Calu3 (cell line): ENCODE measurements at places on chromosomes 13 and 19. TPM values are rescaled to one million over a fixed set of nuclear protein-coding genes. Genes with fewer than 3 reads are reported as not detected.

DNA sequence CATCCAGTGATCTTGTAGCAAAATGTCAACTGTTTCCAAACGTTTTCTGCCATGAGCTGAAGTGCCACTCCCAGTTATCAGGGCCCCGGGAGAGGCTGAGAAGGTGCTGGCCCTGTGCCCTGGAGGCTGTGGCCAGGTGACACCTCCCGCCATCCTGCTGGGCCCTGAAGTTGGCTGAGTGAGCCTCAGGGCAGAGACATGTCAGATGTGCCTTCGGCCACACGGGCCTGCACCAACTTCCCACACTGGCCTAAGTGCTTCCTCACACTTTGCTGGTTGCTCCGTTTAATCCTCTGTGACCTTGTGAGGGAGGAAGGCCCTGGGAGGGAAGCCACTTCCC lies 4.8 kb downstream of the ADPRHL1 start:
- DNase-seq: peak; percentile 3
- peaks cover 6% of the 10 kb centered on the region for H3K4me1 ChIP-seq
- H3K36me3 ChIP-seq: peaks cover 10% of the 10 kb centered on the region
- H3K27ac ChIP-seq: peak overlapping the region; percentile 50
- H3K27me3 ChIP-seq: no peaks in the 10 kb centered on the region
- peak overlapping the region; percentile 64 for H3K4me3 ChIP-seq

DNA sequence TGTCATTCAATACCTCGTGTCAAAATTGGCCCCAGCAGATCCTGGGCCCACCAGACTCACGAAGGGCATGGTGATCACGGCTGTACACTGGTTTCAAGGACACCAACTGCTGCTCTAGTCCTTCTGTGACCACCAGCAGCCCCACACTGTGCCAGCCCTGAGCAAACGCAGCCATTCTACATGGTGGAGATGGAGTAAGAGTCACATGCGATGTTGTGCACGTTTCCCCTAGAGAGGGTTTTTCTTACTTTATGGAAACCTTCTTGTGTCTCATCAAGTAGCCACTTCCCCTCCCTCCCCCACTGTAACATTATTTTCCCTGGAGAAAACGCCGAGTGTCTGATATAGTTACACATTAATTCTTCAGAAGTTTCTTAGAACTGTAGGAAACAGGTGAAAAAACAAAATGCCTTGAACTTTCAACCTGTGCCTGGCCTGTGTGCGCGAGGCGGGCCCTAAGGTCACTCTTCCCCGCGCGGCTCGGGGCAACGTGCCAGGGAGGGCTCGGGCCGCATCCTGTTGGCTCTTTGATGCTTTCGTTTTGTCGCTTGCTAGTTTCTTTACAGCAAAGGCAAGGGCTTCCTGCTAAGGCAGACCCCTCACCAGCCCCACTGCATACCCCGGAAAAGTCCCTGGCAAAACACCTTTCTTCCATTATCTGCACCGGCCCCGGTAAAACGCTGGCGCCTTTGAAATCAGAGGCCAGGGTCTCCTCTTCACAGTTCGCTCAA lies 44.6 kb downstream of the GGACT start:
- H3K36me3 ChIP-seq: no peaks in the 10 kb centered on the region
- no peaks in the 10 kb centered on the region for H3K4me1 ChIP-seq
- no peak overlapping the region for H3K27ac ChIP-seq
- no peak overlapping the region for H3K4me3 ChIP-seq

- no peaks in the 10 kb centered on the region for H3K27me3 ChIP-seq
- no peak for DNase-seq
- no peaks in the 10 kb centered on the region for H3K36me3 ChIP-seq
- H3K4me1 ChIP-seq: no peaks in the 10 kb centered on the region
- H3K27ac ChIP-seq: no peak overlapping the region
- no peak overlapping the region for H3K4me3 ChIP-seq
These were observed 315.8 kb upstream of the KLF12 start for GRCh38 chr13:74449811-74450524.

- DNase-seq: no peak
- no peak overlapping the region for H3K27ac ChIP-seq
- no peak overlapping the region for H3K4me3 ChIP-seq
- H3K27me3 ChIP-seq: no peaks in the 10 kb centered on the region
These were observed 370.4 kb downstream of the NDFIP2 start for GRCh38 chr13:79851318-79851717.

GRCh38 chr13:30796132-30796572 lies 60.8 kb downstream of the ALOX5AP start:
- H3K27me3 ChIP-seq: no peaks in the 10 kb centered on the region
- H3K27ac ChIP-seq: peak overlapping the region; percentile 34
- peaks cover 21% of the 10 kb centered on the region for H3K4me1 ChIP-seq
- peak overlapping the region; percentile 48 for H3K4me3 ChIP-seq

ARRDC5 gene
- total RNA-seq: not detected in 2 replicates
